ENCODE measurements at places on chromosomes 12 and 14.

DNA sequence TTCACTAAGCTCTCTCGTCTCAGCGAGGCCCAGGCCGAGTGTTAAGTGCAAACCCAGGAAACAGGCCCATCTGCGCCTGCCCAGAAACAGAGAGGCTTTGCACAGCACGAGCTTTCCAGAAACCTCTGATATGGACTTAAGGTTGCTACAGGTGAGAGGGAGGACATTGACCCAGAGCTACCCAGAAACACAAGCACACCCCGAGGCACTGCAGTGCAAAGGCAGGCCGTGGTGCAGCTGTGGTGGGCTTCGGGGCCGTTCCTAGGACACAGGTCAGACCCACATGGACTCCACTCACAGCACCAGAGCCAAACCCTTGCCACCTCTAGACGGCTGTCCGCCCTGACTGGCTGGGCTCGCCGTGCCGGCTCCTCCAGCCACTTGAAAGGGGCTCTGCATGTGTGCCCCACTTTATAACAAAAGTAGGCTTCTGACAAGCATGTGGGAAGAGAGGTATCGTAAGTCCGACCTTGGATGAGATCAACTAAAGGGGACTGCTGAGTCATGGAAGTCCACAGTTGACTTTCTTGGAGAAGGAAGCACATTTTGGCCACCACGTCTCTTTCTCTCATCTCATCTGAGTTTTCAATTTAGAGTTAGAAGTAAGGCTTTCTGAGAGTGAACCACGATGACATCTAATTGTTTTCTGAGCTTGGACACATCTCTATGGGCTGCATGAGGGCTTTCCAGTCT is 38.2 kb downstream of the CACNA2D4 start:
- no peak for DNase-seq

- DNase-seq = peak; percentile 50
Observed at GRCh38 chr14:93219103-93219726, 12.2 kb downstream of the UBR7 start.

DNA sequence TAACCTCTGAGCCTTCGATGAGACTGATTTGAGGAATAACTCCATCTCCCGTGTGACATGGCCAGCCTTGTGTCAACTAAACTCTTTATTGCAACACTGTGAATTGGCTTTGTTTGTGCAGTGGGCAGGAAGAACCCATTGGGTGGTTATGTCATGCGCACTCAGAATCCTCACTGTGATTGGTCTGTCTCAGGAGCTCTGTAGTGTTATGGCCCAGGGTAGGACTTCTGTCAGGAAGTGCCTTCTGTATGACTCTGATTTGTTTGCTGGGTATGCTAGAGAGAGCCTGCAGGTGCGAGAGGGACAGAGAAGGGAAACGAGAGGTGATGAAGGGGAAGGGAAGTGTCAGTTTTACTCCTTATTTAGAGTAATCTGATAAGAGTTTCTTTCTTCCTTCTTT is 71.5 kb upstream of the DCD start:
- no peak for DNase-seq

GRCh38 chr12:50597200-50598195 is 92.7 kb downstream of the DIP2B start:
- no peak for DNase-seq

DNA sequence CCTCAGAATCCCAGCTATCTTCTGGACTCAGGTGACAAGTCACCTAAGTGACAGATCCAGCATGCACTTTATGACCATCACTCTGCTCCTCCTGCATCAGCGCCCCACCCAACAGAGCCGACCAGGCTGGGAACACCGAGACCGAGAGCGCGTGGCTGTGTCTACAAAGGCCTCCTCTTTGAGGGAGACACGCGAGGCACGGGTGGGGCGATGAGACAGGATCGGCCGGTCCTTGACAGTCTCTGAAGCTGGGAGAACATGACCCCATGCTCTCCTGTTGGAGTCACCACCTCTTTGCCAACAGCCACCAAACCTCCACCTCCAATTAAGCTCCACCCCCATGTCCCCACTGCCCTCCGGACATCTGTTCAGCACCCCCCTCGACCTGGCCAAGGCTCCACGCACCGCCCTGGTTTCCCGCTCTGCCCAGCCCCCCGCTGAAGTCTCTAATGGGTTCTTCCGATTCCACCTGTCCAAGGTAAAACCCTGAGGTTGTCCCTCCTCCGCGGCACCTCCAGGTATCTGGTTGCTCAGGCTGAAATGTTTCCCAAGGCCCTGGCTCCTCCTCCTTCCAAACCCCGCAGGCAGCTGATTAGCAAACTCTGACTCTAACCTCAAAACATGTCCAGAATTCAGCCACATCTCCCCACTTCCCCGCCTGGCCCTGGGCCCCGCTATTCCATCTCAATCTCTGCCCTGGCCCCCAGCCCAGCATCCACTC is 31.5 kb downstream of the HSP90AA1 start:
- DNase-seq = no peak

DNA sequence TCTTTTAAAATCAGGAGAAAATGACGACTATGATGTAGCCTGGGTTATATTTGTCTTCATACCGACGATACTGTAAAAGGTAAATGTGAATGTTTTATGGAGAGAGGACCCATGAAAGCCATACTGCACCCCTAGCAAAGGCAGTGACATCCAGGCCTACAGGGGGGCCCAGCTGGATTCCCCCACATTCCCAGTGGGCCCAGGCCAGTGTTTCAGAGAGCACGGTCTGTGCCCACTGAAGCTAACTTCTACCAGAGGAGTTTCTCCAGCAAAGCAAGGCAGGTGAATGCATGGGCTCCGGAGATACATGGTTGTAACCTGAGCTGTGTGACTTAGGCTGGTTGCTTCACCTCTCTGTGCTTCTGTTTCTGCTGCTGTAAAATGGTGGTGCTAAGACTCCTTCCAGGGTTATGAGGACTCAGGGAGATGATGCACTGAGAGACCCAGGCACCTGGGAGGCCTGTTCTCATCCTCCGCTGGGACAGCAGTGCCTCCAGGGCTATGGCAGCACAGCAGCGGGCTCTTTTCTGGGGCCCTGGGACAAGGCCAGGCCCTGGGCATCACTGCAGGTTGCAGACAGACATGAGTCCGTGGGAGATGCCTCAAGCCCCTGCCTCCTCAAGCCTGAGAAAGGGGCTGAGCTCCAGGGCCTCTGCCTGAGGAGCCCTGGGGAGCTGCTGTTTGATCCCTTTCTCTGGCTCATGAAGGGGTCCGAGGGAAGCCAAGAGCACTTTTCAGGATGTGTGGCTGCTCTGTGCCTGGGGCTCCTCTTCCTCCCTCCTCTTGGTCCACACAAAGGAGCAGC is 73.7 kb downstream of the SERPINA3 start:
- no peak for DNase-seq

- DNase-seq = no peak
Observed at GRCh38 chr12:41634091-41634490, 446.0 kb downstream of the PDZRN4 start.

DNA sequence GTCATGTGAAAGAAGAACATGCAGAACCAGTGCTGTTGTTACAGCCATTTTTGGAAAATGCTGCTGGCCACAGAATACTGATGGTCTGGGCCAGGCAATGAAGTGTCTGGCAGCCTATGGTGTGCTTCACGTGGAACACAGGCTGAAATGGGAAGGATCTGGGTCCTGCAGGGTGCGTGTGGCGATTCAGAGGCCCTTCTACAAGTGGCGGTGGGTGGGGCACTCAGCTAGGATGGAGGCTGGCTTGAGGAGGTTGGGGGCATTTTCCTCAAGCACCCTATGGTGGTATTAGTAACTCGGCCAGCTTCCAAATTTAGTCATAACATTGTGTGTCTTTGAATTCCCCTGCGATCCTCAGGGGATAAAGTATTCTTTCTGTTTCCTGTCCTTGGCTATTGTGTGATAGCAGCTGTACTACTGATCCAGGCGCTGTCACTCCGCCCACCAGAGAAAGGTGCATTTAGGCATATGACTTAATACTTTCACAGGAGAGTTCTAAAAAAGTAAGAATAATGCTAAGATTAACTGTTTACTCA is 9.2 kb upstream of the RAD52 start:
- DNase-seq = no peak

- DNase-seq = no peak
Observed at GRCh38 chr12:113889076-113889475, 77.0 kb downstream of the RBM19 start.
